ENCODE measurements at places on chromosomes 13 and 19.

- no peak for DNase-seq
These were observed 69.3 kb upstream of the ATP12A start for GRCh38 chr13:24610956-24611355.

DNA sequence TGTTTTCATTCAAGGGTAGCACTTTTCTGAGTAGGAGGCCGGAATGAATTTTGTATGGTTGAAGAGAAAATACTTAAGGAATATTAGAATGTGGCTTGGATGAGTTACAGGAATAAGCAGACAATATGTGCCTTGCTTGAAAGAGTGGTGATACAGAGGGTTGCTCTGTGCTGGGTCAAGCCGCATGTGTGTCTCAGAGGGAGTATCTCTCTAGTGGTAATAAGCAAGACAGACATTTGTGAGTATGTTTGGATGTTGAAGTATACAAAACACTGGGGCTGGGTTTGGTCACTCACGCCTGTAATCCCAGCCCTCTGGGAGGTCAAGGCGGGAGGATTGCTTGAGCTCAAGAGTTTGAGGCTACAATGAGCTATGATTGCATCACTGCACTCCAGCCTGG lies 103.9 kb downstream of the LMO7 start:
- no peak for DNase-seq

DNA sequence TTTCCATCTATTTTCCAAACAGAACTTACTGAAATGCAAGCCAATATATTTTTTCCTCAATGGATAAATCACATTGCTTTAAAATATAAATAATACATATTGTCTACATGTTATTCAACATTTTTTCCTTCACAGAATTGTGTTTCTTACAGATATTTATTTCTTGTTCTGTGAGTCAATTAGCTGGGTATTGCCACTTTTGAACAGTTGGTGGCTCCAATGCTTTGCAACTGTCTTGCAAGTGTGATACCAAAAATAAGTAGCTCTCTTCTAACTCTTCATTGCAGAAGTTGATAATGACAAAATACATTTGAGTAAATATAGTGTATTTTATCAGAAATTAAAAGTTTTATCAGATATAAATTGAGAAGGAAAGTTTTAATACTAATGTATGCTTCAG lies 17.1 kb upstream of the GPC5 start:
- DNase-seq, result no peak

GRCh38 chr13:82506805-82507414 lies 1375.4 kb downstream of the SLITRK1 start:
- DNase-seq, result no peak

DNA sequence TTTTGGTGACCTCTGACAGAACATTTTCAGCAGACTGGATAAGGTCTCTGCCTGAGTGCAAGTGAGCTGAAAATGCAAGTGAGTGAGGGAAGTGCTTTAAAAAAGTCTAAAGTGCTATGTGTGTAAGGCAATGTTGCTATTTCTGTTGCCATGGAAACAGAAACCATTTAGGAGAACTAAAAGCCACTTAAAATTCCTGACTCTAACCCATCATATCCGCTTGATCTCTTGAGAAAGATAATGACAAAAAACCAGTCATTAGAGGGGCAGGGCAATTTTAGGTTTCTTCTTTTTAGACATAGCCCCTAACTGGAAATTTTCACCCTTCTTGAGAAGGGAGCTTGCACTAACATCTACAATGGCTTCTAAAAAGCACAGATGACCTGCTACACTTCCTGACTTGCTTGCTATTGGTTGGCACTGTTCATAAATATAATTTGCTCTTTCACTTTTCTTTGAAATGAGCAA lies at the start of gene CYSLTR2:
Gene CYSLTR2, plus strand, starts transcription at position 458 of the 468 bp plus-strand sequence. CDS start 52,889 bp downstream, outside the sequence.
- no peak for DNase-seq

GRCh38 chr13:52669677-52670076 lies 17.0 kb downstream of the SUGT1 start:
- DNase-seq, result no peak

DNA sequence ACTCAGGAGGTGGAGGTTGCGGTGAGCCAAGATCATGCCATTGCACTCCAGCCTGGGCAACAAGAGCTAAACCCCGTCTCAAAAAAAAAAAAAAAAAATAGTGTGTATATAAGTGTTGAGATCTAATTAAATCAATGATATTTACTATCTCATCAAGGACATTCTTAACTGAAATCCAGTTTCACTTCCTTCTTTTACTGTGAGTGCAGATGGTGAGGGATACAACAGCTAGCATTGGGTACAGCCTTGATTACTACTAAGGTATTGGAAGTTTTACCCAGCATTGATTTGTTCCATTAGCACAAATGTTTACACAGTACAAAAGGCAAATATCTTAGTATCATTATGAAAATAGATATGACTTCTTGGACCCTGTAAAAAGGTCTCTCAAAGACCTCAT lies 546.6 kb downstream of the KCTD12 start:
- no peak for DNase-seq
